ENCODE measurements at places on chromosomes 6 and 20. TPM values are rescaled to one million over a fixed set of nuclear protein-coding genes. Genes with fewer than 3 reads are reported as not detected.

Gene C2
- 1.1 TPM for total RNA-seq

Gene IRF4
- 0.53 TPM for total RNA-seq

DNA sequence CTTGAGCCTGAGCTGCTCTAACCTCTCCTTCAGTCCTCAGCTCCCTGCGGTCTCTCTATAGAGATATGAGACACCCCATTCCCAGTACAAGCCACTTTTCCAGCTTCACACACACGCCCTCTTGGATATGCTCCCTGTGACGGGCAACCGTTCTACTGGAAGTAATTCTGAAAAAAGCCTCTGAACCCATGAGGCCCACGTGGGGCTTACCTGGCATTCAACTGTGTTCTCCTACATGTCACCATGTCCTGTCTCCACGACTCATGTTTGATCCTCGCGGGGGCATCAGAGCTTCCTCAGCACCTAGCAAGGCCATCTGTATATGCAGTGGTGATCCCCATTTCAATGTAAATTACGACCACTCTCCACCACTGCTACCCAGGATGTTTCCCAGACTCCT, 69.2 kb upstream of the DUSP22 start:
- H3K4me3 ChIP-seq: no peak overlapping the region
- H3K27ac ChIP-seq: no peak overlapping the region
- no peaks in the 10 kb centered on the region for H3K36me3 ChIP-seq
- DNase-seq: no peak

GRCh38 chr6:33790379-33790778, 1.4 kb upstream of the LEMD2 start:
- peaks cover 48% of the 10 kb centered on the region for H3K4me1 ChIP-seq
- H3K27me3 ChIP-seq: no peaks in the 10 kb centered on the region
- no peak for DNase-seq
- H3K36me3 ChIP-seq: no peaks in the 10 kb centered on the region

GRCh38 chr6:146871611-146872425, 273.0 kb downstream of the ADGB start:
- H3K27me3 ChIP-seq: no peaks in the 10 kb centered on the region
- no peak overlapping the region for H3K27ac ChIP-seq
- no peak for DNase-seq
- peaks cover 3% of the 10 kb centered on the region for H3K4me1 ChIP-seq

DNA sequence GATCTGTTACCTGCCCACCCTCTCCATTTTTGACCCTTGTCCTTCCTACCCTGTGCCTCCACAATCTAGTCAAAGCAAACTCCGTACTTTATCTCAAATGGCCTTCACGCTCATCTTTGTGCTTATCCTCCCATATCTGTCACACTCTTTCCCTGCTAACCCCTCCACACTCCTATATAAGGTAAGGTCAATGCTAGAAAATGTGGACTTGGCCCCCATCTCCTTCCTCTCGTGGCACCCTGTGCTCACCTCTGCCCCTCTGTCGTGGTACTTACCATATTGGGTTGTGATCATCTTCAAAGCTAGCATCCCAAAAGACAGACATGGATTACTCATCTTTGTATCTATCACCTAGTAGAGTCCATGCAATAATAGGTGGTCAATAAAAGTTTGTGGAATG, 127.6 kb upstream of the FOXQ1 start:
- no peaks in the 10 kb centered on the region for H3K4me1 ChIP-seq
- no peak overlapping the region for H3K4me3 ChIP-seq
- no peak for DNase-seq
- H3K27me3 ChIP-seq: no peaks in the 10 kb centered on the region
- no peak overlapping the region for H3K27ac ChIP-seq

DNA sequence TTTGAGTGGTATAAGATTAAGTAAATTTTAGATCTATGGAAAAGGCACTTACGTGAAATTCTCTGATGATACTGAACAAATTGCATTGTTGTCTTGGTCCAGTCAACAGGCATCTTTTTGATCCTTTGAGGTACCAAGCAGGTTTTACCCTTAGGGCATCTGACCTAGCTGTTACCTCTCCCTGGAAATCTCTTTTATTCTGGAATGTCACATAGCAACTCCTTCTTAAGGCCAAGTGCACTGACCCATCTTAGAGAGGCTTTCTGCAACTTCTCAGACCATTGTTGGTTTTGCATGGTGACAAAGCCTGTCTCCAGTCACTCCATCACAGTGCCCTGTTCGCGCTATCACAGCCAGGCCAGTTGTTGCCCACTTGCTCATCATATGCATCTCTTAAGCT, 42.0 kb downstream of the TPD52L1 start:
- DNase-seq: no peak
- H3K27me3 ChIP-seq: no peaks in the 10 kb centered on the region
- H3K4me3 ChIP-seq: no peak overlapping the region
- no peak overlapping the region for H3K27ac ChIP-seq
- H3K4me1 ChIP-seq: peaks cover 15% of the 10 kb centered on the region
- H3K36me3 ChIP-seq: no peaks in the 10 kb centered on the region

DNA sequence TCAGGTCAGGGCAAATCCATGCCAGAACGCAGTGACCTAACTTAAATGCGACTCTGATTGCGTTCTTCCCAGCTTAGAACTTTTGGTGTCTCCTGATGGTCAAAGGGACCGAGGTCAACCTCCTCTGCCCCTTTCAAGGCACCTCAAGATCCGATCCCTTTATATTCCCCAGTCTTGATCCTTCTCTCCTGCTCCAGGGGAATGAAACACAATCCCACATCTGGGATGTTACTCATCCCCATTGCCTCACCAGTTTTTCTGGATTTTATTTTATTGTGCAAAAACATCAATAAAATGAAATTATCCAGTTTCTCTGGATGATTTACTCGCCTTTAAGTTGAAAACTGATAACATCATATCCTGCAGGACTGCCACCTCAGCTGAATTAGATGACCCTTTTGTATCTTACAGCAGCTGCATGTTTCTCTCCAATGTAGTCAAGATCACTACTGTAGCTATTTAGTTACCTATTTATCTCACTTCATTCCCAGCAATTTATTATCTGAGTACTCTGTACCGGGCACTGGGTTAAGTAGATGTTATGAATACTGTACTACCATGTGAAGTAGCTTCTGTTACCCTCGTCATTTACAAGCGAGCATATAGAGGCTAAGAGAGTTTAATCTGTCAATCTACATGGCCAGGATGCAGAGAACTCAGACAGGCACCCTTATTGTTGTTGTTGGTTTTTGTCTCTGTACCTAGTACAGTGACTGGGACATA, 44.0 kb downstream of the IRAK1BP1 start:
- peak overlapping the region; percentile 60 for H3K4me3 ChIP-seq
- H3K27me3 ChIP-seq: peaks cover 30% of the 10 kb centered on the region
- DNase-seq: no peak
- H3K36me3 ChIP-seq: no peaks in the 10 kb centered on the region
- H3K4me1 ChIP-seq: peaks cover 3% of the 10 kb centered on the region

DNA sequence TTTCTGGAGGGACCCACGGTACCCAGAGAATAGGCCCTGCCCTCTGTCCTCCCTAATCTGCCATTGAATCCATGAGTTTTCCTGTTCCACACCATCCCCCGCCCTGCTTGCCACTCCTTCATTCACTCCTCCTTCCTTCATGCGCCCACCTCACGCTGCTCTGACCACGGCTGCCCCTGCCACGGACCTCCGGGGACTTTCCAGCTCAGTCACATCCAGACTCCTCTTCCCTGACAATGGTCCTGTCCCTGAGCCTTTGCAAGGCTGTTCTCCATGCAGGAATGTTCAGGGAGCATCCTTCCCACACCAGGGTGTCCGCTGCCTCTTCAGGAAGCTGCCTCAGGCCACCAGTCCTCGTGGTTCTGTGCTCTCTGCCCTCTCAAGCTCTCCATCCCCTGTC, 25.9 kb downstream of the GLP1R start:
- no peaks in the 10 kb centered on the region for H3K36me3 ChIP-seq
- H3K4me1 ChIP-seq: no peaks in the 10 kb centered on the region
- no peaks in the 10 kb centered on the region for H3K27me3 ChIP-seq
- H3K4me3 ChIP-seq: no peak overlapping the region
- no peak for DNase-seq

DNA sequence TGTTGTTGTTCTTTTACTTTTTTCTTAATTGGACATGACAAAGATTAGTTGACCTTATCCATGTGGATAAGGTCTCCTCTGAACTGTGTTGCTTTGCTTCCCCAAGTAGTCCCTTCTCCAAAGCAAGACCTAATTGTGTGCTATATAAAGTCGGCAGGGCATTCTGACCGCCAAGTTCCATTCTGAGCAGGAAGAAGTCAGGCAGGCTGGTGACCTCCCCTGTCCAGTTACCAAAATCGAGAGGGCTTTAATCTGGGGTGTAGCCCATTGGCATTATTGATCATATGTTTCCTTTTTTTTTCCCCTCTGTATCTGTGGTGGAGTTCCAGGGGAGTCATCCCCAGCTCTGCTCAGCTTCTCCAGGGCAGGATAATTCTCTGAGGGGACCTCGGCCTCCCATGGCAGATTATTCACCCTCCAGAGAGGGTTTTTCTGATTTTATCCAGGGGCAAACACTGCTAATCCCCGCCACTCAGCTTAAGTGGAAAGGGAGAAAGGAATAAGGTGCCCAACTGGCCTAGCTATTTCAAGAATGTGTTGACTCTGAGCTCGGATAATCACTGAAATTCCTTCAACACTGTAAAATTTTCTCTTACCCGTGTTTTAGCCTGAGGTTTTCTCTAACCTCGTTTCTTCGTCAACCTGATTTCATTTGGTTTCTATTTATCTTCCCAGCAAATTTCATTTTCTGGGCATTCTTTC, 71.8 kb upstream of the L3MBTL3 start:
- no peaks in the 10 kb centered on the region for H3K27me3 ChIP-seq
- peaks cover 22% of the 10 kb centered on the region for H3K4me1 ChIP-seq
- H3K27ac ChIP-seq: peak overlapping the region; percentile 74
- no peak overlapping the region for H3K4me3 ChIP-seq

DNA sequence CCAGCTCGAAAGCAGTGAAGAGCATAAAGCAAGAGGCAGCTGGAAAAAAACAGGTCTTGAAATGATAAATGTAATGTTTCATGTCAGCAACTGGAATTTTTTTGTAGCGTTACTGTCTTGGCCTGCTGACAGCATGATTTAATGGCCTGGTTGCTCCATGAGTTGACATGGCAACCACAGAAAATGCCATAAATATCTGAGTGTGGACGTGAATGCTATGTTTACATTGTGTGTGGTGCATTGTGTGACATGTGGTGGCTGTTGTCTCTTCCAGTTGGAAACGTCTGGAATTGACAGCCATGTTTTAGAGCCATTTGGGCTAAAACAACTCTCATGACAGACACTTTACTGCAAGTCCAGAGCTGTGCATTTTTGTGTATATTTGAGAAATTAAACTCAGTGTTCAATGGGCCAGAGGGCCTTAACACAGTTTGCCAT, 170.0 kb downstream of the FOXA2 start:
- H3K27me3 ChIP-seq: peaks cover 75% of the 10 kb centered on the region
- DNase-seq: no peak
- no peak overlapping the region for H3K4me3 ChIP-seq
- H3K27ac ChIP-seq: no peak overlapping the region
- H3K36me3 ChIP-seq: no peaks in the 10 kb centered on the region

DNA sequence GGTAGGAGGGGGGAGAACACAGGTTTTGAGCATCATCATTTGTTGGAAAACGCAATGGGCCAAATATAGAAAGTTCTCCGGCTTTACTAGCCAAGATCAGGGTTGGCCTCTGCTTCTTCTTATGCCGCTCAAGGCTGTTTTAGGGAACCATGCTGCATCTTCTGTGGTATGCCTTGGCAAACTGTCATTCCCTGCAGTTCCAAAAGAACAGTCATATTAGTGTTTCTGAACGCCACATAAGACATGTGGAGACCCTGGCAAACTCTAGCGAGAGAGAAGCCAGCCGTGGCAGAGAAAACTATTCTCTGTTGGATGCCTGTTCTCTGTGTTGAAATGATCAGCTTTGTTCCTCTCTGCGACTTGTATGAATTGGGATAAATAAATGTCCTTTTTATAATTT, 10.8 kb downstream of the ACTR5 start:
- H3K27me3 ChIP-seq: no peaks in the 10 kb centered on the region
- DNase-seq: no peak
- no peak overlapping the region for H3K4me3 ChIP-seq
- H3K4me1 ChIP-seq: no peaks in the 10 kb centered on the region

DNA sequence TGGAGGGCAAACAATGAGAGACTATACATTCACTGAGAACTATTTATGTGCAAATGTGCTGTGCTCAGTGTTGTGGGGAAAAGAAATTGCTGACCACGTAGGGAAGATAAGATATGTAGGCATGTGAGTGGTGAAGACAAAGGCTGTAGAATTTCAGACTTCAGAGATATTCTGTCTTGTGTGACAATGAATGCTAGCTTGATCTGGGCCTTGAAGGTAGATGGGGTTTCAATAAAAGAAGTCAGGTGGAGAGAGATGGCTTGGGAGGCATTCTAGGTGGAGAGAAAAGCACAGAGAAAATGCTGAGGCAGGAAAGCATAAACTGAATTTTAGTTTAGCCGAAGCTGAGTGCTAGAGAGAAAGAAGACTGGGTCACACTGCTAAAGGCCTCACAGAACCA, 56.8 kb upstream of the EEF1A1 start:
- H3K4me3 ChIP-seq: no peak overlapping the region
- H3K27me3 ChIP-seq: no peaks in the 10 kb centered on the region
- no peak for DNase-seq
- H3K27ac ChIP-seq: no peak overlapping the region
- H3K36me3 ChIP-seq: no peaks in the 10 kb centered on the region

- no peak for DNase-seq
- H3K36me3 ChIP-seq: no peaks in the 10 kb centered on the region
- H3K27ac ChIP-seq: no peak overlapping the region
These were observed 329.5 kb downstream of the PRL start for GRCh38 chr6:21967056-21967974.

GRCh38 chr6:139019722-139020121, 8.8 kb upstream of the ABRACL start:
- no peaks in the 10 kb centered on the region for H3K36me3 ChIP-seq
- no peak for DNase-seq
- H3K27me3 ChIP-seq: no peaks in the 10 kb centered on the region
- H3K27ac ChIP-seq: no peak overlapping the region

- no peak overlapping the region for H3K4me3 ChIP-seq
- no peak overlapping the region for H3K27ac ChIP-seq
- DNase-seq: no peak
These were observed 53.1 kb upstream of the SNX9 start for GRCh38 chr6:157769776-157770426.

DNA sequence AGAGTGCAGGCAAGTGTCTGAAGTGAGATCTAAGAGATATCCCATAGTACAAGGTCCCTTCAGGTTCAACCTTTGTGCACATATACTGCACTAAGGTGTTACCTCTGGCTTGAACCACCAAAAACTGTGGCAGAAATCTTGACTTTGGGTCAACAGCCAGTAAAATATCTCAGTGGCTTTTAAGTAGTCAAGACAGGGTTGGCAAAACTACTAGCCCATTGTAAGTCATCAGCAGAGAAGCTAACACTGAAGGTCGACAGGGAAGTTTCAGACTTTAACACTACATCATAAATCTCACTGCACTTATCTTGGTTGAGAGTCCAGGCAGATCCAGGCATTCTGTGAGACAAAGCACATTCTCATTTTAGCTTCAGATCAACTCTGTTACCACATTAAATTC, 1684.7 kb downstream of the HACE1 start:
- no peaks in the 10 kb centered on the region for H3K27me3 ChIP-seq
- H3K4me1 ChIP-seq: no peaks in the 10 kb centered on the region
- H3K27ac ChIP-seq: no peak overlapping the region
- DNase-seq: no peak

Measured in neural progenitor cell (in vitro differentiated cells).